Metanephros (tissue), 2 donors: ENCODE measurements at places on chromosomes 4 and X. TPM values are rescaled to one million over a fixed set of nuclear protein-coding genes. Genes with fewer than 3 reads are reported as not detected.

The PNMA3 gene
- total RNA-seq, result 12.5 TPM

The EREG gene
- total RNA-seq, result 0.23 TPM

The SH3BGRL gene
- 97.3 TPM for total RNA-seq

The NOX1 gene
- total RNA-seq, result not detected

The RHOXF2 gene
- not detected for total RNA-seq

The MPP1 gene
- 53.7 TPM for total RNA-seq

The HSFX3 gene
- not detected for total RNA-seq

The FHIP1A gene
- 21.0 TPM for total RNA-seq
